Activated T-cell treated with anti-CD3 and anti-CD28 coated beads for 24 hours (primary cell): ENCODE measurements at places on chromosomes 2 and 18.

DNA sequence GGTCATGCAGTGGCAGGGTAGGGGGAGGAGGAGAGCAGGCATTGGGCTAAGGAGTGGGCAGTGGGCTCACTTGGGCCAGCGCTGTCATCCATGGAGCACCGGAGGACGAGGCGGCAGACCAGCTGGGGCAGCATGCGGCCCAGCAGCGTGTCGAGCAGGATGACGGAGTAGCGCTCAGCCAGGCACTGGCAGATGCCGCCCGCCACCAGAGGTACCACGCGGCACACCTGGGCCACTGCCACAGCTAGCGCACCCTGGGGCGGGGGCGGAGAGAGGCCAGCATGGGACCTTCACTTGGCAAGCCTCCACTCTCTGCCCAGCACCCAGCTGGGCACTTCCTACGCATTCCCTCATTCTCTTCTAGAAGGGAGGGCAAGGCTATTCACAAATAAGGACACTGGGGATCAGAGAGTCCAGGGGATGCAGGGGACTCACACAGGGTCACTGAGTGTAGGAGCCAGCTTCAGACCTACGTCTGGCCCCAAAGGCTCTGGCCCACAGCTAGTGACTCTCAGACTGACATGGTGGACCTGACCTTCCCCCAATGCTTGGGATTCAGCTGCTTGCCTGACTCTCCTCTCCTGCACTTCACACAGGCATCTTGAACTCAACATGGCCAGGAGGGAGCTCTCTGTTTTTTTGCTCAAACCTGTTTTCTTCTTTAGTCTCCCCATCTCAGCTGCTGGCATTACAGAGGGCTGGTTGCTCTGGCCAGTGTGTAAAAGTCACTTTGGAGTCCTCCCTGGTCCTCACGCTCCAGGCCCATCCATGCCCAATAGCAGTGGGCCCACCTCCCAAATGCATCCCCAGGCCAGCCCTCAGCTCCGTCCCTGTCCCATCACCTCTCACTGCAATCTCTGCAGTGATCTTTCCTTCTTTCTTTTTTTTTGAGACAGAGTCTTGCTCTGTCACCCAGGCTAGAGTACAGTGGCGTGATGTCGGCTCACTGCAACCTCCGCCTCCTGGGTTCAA lies 4.1 kb downstream of the SFTPB start:
- DNase-seq, result no peak

- no peak for DNase-seq
Observed at GRCh38 chr18:54268751-54269150, 566 bp upstream of the POLI start.

GRCh38 chr2:227377467-227378351 lies 1.4 kb downstream of the TM4SF20 start:
- DNase-seq, result no peak

GRCh38 chr2:121187982-121188411 lies 97.0 kb downstream of the TFCP2L1 start:
- DNase-seq, result no peak

GRCh38 chr2:135150725-135151124 lies 98.6 kb downstream of the RAB3GAP1 start:
- no peak for DNase-seq

DNA sequence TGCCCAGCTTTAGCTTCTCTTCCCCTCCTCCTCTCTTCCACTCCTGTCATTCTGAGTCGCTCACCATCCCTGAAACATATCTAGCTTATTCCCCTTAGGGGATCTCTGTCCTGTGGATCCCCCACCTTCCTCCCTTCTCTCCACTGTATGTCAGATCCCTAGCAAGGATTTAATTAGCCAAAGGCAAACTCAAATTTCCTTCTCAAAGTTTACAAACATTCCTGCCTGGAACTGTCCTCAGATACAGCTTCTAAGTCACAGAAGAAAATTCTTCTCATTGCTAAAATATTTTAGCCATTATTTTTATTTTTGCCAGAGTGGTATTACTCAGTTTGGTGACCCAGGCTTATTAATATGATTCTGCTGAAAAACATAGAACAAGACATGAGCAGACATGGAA lies 315.3 kb downstream of the CYP26B1 start:
- no peak for DNase-seq

- no peak for DNase-seq
Observed at GRCh38 chr2:38836791-38837190, 38.9 kb downstream of the DHX57 start.

DNA sequence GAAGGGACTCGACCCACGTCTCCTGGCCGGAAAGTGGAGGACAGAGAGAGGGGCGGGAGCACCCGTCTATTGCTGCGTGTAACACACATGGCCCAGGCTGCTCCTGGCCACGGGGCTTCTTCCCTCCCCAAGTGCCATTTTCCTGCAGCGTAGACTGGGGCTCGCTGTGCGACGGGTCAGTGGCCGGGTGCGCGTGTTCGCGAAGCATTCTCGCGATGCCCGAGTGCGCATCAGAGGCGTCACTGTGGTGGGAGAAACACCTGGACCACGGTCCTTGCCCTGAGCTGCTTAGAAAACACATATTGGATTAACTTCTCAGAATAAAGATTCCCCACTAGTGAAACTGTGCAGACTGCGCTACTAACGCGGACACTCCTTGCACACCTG lies 200.8 kb downstream of the EIPR1 start:
- no peak for DNase-seq

- no peak for DNase-seq
Observed at GRCh38 chr2:175356901-175357300, 175.4 kb upstream of the ATP5MC3 start.

- no peak for DNase-seq
Observed at GRCh38 chr2:222998459-222998858, 53.5 kb upstream of the KCNE4 start.

- DNase-seq, result no peak
Observed at GRCh38 chr2:97936199-97936598, 59.5 kb downstream of the TMEM131 start.

- no peak for DNase-seq
Observed at GRCh38 chr18:67151366-67151765, 365.2 kb downstream of the DSEL start.

DNA sequence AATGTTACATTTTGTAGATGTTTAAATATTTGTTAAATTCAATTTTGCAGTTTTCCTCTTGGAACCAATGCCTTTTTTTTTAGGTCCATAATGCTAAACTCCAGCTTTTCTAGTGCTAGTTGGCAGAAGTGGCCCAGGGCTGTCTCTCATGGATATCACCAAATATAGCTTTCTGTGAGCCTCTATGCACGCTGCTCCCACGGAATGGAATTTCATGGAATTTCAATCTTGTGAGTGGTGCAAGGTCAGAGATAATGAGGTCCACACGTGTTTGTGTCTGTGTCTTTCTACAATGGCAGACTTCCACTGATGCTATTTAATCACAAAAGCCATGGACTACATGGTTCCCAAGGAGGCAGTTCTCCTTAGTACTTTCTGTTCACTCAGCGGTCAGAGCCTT lies 191.5 kb upstream of the PARD3B start:
- DNase-seq, result no peak

- DNase-seq, result no peak
Observed at GRCh38 chr18:75223687-75224347, 13.2 kb downstream of the TSHZ1 start.

GRCh38 chr2:72920318-72921087 lies 3.2 kb downstream of the EMX1 start:
- no peak for DNase-seq
